Bronchial epithelial cell (primary cell): ENCODE measurements at places on chromosomes 6 and 20.

DNA sequence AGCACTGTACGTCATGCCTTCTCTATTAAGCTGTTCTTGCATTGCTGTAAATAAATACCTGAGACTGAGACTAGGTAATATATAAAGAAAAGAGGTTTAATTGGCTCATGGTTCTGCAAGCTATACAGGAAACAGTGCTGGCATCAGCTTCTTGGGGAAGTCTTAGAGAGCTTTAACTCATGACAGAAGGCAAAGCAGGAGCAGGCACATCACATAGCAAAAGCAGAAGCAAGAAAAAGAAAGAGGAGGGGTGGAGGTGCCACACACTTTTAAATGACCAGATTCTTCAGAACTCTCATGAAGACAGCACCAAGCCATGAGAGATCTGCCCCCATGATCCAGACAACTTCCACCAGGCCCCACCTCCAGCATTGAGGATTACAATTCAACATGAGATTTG lies 30.1 kb downstream of the CYB5R4 start:
- no peak for DNase-seq

- DNase-seq = no peak
Measured at GRCh38 chr20:39283464-39283863, 321.3 kb downstream of the DHX35 start.

DNA sequence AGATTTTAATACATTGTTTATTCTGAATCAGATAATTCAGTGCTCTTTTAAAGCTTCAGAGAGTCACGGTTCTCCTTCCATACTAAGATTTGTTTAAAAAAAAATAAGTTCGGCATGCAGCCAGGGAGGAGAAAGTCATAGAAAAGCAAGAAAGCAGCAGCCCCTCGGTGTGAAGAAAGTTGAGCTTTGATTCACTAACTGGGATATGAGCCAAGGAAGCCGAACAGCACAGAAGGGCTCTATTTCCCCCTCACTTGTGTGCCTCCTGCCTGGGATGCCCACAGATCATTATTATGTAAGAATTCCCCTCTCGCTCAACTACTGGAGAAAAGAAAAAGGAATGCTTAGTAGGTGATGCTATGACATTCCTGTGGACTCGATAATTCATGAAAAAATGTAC lies 69.3 kb upstream of the SYNJ2 start:
- DNase-seq = no peak

DNA sequence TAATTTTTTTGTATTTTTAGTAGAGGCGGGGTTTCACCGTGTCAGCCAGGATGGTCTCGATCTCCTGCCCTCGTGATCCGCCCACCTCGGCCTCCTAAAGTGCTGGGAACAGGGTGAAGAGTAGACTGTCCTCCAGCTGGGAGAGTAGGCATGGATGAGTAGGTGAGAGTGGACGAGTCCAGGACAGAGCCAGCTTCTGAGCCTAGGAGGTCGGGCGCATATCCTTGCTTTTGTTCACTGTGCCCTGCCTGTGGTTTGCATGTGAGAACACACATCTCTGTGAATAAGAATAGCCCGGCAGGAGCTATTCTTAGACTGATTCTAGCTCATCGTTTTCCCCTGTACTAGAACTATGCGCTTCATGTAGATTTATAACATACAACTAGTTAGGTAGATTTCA lies 78.3 kb downstream of the RPP40 start:
- no peak for DNase-seq

DNA sequence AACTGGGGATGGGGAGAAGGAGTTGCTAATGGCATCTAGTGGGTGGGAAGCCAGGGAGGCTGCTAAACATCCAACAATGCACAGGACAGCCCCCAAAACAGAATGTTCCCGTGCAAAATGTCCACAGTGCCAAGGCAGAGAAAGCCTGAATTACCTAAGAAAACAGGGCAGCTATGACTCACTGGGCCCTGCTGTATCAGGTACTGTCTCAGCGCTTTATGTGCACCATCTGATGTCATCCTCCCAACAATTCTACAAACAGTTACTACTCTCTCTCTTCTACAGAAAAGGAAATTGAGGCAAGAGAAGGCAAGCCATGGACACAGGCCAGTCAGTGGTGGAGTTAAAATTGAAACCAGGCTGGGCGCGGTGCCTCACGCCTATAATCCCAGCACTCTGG lies 3.1 kb downstream of the YTHDF1 start:
- DNase-seq = peak; percentile 67

DNA sequence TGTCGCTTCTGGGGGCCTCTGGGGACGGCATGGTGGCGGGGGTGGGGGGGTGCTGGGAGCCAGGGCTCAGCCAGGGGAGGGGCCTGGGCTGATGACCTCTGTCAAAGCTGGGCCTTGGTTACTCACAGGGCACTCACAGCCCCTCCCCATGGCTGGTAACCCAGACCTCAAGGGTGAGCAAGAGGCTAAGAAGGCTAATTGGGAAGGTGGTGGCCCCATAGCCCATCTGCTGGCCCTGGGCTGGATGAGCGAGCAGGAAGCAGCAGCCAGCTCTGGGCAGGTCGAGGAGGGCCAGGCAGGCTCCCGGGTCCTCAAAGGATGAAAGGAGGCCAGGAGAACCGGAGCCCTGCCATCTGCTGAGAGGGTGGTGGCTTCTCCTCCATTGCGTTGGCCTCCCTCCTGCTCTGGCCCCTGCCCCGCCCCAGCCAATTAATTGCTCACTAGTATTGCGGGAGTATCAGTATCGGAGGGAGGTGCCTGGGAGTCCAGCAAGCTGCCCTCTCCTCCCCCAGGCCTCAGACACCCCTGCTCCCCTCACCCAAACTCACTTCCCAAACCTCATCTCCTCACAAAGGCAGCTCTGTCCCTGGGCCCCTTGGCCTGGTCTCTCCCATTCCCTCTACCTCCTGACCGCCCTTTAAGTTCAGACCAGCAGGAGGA lies 1.0 kb upstream of the CDSN start:
- DNase-seq = no peak

GRCh38 chr20:9699181-9699580 lies 139.7 kb downstream of the PAK5 start:
- DNase-seq = peak; percentile 50

DNA sequence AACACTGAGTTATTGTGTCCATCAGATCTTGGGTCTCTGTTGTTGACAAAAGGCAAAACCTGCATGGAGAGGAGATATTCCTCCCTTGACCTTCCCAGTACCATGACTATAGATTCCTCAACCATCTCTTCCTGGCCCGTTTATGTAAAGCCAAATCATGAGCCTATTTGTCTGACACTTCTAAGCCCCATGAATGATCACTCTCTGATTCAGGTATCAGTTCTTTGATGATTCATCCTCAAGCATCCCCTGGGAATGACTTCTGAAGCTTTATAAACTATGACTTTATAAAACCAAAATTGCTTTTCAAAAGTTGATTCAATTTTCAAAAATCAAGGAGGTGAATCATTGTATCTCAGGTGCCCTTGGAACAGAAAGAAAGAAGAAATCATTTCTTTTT lies 78.7 kb upstream of the LOC128125822 start:
- DNase-seq = peak; percentile 55

GRCh38 chr6:143807103-143807772 lies 35.9 kb upstream of the LTV1 start:
- no peak for DNase-seq

DNA sequence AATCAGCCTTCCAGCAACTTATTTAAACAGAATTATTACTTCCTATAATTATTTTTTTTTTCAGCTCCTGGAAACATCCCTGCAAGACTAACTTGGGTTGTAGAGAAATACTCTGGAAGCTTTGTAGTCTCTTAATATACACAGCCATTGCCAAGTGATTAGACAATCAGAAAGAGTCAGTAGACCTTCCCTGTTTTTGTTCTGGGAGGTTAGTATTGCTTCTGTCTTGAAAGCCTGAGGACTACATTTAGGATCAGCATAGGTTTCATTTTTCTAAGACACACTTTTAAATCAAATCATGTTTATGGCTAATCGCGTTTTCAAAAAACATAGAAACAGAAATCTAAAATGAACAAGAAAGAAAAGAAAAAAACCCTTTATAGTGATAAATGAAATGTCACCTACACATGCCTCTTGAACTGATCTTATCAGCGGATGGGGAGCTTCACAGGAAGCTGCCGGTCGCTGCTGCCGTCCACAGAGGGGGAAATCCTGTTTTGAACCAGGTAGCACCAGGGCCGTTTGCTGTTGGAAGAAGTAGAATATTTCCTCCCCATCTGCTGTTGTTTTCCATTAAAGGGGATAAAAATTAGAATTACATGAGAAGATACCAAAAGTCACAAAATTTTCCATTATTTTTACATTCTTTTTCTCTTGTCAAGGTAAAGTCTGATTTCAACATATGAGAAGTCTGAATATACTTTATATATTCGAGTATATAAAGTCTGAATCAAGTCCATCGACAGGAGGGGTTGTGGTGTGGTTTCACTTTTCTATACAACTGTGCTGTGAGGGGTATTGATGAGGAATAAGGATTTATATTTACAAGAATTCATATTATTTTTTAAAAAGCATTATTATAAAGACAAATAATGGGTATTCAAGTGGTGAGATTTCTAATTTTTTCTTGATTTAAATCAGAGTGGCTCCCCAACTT lies 94.6 kb downstream of the ARMC2 start:
- DNase-seq = no peak

DNA sequence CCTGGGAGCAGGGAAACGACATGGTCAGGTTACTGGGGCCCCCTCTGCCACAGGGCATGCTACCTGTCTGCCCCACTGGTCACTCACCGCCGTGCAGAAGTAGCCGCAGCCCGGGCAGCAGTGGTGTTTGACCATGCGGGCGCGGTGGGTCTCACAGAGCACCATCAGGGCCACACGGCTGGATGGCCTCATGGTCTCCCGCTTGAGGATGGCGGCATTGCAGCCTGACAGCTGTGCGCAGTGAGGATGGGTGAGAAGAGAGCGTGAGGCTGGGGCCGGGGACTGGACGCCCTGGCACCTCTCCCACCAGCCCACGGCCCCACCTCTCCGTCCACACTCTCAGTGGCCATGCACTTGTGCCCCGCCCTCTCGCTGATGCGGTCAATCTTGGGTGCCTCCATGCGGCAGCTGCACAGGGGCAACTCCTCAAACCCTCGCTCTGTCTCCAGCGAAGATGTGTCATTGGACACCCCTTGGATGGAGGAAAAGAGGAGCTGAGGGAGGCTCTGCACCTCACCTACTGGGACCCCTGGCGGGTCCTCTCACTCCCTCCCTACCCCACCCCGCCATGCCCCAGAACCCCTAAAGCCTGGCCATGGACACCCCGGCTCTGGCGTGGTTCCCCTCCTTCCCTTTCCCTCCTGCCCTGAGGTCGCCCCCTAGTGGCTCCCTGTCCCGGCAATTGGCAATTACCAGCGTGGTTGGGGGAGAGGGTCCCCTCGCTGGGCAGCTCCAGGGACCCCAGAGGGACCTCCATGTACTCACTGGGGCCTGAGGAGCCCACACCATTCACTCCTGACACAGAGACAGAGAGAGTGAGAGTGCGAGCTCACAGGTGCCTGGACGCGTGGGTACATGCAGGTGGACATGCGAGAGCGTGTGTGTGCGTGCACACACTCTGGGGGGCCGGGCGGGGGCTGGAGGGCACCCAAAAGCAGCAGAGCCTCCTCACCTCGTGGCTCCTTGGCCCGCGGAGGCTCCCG lies 8.9 kb downstream of the EHMT2 start:
- no peak for DNase-seq

- no peak for DNase-seq
Measured at GRCh38 chr20:61422636-61423425, 170.8 kb downstream of the CDH4 start.

GRCh38 chr6:48883116-48883515 lies 579.9 kb downstream of the MMUT start:
- no peak for DNase-seq

- DNase-seq = no peak
Measured at GRCh38 chr6:69953491-69953890, 87.1 kb downstream of the COL19A1 start.

DNA sequence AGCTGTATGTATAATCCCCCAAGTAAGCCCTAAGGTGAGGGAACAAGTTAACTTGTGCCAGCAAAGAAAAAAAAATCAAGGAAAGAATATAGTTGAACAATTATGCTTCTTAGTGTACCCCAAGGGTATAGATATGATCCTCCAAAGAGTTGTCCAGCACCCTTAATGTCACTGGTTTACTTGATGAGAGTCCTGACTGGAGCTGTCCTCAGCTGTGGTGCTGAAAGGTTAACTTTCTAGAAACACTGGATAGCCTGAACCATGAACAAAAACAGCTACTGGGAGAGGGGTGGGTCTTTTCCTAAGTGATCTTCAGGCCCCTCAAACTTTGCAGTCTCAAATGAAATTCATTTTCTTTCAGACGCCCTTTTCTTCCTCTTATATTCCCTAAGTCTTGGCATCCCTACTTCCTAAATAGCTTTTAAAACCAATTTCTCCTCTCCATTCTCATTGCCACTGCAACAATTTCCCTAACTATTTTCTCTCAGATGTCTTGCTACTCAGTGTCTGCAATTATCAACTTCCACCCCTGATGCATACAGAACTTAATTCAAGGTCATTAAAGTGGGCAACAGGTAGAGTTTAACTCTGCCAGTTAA lies 83.5 kb upstream of the PROKR2 start:
- DNase-seq = peak; percentile 15

GRCh38 chr6:129476810-129477209 lies 233.2 kb downstream of the ARHGAP18 start:
- DNase-seq = no peak

- no peak for DNase-seq
Measured at GRCh38 chr6:37534893-37535292, 35.2 kb upstream of the CCDC167 start.

- DNase-seq = no peak
Measured at GRCh38 chr6:43523284-43523683, 6.4 kb downstream of the POLR1C start.

GRCh38 chr20:16982091-16982726 lies 234.1 kb downstream of the OTOR start:
- no peak for DNase-seq

DNA sequence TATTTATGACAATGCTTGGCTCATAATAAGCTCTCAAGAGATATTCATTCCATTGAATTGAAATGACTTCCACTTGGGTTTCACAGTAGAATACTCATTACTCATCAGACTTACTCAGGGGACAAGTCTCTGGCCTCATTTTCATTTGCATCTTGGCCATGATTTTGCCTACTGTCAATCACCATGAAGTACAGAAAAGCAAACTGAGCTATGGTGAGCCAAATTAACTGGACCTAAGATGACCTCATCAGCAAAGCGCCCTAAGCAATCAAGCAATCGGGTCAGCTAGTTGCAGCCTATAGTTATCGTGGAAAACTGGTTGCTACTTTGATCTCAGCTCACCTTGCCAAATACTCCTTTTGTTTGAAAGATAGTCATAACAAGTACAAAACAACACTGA lies 494.7 kb upstream of the SLC35B3 start:
- DNase-seq = peak; percentile 28
